Progenitor cell of endocrine pancreas (in vitro differentiated cells): ENCODE measurements at places on chromosomes 11 and 22. TPM values are rescaled to one million over a fixed set of nuclear protein-coding genes. Genes with fewer than 3 reads are reported as not detected.

GRCh38 chr11:87148749-87149148 lies 111.0 kb downstream of the TMEM135 start:
- no peak for DNase-seq

DNA sequence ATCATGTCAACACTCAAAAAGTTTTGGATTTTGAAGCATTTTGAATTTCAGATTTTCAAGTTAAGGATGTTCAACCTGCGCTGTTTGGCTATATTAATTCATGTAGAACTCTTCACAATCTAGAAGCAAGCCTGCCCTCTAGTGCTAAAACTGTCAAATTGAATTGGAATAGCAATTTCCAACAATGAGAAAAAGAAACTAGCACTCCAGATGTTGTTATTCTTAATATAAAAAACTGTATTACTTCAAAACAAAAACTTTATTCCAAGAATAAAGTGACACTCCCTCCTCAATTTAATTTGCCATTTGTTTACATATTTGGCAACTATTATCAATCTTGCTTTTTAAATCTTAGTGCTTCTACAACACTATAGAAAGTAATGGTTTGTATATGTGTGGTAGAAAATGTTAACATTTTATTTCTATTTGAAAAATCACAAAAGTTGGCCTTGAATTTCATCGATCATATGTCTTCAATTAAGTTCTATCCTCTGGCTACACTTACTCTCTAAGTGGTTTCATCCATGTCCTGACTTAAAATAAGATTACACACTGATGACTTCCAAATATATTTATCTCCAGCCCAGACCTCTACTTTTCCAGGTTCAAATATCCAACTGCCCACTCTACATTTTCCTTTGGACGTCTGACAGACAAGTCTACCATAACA lies 36.6 kb downstream of the DCUN1D5 start:
- DNase-seq, result no peak

Gene PIH1D2
- 4.9 and 6.2 TPM in 2 replicates for total RNA-seq

Gene C22orf42
- 13.2 and 13.9 TPM in 2 replicates for total RNA-seq

DNA sequence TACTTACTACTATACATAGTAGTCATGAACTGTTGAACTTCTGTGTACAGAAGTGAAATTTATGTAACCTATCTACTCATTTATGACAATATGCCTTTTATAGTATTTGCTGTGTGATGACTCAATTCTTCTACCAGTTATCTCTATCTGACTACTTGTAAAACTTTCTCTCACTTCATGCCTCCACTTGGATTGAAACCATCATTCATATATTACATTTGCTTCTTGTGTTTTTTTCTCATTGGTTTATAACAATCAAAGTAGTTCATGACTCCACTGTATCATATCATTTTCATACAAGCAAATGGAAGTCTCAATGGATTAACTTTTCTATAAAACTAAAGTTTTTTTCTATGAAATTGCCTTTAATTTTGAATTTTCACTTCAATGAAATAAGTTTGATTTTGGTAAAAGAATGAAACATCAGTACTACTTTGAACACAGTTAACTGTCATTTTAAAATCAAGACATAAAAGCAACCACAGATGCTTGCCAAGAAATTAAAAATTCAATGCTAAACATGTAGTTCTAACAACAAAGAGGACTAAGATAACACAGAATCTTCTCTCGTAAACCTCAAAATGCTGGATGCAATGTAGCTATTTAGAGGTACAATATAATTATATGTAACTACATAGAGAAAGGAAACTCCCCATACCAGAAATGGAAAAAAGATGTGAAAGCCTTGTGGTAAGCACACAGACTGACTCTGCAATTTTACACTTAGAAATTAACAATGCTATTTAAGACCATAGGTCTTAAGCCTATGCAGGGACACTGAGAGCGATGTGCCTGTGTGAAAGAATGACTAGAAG lies 27.6 kb upstream of the EXPH5 start:
- no peak for DNase-seq

Gene MMP8
- not detected in 2 replicates for total RNA-seq

Gene CPT1B
- total RNA-seq, result 129 and 136 TPM in 2 replicates

Gene OR51I1
- not detected in 2 replicates for total RNA-seq

GRCh38 chr11:19466314-19466713 lies 225.6 kb upstream of the E2F8 start:
- no peak for DNase-seq

Gene P2RY6
- total RNA-seq, result 0.13 and 0.14 TPM in 2 replicates

- DNase-seq, result no peak
Measured at GRCh38 chr11:111978028-111978771, 41.1 kb downstream of the DIXDC1 start.

DNA sequence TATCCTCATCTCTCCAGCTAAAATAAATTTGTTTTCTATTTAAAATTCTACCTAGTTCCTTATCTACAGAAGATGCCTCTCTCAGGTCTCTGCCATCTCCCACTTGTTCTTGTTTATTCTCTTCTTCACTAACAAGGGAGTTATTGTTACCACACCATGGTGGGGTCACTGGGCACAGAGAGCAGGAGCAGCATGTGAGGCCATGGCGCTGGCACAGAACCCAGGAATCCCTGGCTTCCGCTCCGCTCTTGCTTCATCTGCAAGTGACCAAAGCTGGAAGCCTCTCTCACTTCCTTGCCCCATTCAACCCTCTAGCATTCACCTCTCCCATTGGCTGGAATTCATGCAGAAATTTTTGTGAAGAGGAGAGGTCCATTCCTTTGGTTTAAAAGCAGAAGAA lies 190.7 kb upstream of the NCAM1 start:
- DNase-seq, result no peak

GRCh38 chr11:126874831-126875230 lies 125.7 kb downstream of the KIRREL3 start:
- DNase-seq, result no peak

GRCh38 chr11:6300325-6300724 lies 20.0 kb downstream of the CAVIN3 start:
- DNase-seq, result no peak

DNA sequence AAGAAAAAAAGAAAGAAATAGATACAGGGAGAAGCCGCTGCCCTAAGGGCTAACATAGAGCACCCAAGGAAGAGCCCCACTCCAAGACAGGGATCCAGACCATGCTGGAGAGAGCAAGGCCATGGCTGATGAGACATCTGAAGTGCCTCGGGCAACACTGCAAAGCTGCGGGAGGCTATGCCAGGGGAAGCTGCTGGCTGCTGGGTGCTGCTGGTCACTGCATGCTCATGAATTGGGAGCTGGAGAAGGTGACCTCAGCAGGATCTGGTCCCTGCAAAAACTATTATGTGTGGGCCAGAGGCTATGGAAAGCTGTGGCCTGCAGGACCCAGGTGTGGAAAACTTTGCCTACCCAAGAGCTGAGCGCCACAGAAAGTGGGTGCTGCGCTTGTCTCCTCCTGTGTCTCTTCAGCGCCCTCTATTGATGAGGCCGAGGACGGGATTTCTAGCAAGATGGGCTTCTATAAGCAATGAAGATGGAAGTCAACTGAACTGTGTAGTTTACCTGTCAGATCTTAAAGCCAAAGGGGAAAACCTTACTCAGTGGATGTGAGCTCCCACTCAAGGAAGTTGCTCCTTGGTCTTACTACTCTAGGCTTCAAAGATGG lies 17.3 kb upstream of the SLC29A2 start:
- DNase-seq, result no peak
